Cerebellar nuclear complex (tissue), 1 donor: ENCODE measurements at places on chromosomes 6 and 20.

- DNase-seq: no peak
Observed at GRCh38 chr6:166566026-166567011, 20.2 kb downstream of the RAMACL start.

- DNase-seq: no peak
Observed at GRCh38 chr6:161227004-161227960, 46.6 kb downstream of the AGPAT4 start.

DNA sequence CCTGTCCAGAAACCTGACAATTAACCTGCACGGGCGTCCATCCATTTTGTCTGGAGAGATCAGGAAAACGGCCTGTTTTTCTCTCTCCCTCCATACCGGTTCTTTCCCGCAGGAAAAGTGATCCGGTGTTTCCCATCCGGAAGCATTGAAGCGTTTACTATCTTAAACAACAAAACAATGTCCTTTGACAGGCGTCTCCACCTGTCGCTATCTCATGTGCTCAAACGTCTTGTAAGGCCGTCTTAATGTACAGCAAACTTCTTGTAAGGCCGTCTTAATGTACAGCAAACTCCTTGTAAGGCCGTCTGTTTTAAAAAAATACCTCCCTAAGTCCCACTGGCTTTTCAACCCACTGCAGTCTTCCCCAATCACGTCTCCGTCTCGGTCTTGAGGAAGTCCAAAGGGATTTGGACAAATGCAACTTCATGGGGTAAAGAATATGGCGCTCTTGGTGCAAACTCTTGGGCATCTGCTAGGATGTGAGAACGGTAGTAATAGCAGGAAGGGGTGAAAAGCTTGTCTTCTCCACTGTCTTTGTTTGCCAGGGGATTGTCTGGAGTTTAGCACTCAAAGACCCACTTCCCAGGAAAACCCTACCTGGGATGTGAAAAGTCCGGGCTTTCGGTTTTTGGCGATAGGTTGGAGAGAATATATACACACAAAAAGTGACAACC is 29.9 kb upstream of the TRIM27 start:
- no peak for DNase-seq

- DNase-seq: no peak
Observed at GRCh38 chr6:135235716-135236115, 54.6 kb downstream of the MYB start.

DNA sequence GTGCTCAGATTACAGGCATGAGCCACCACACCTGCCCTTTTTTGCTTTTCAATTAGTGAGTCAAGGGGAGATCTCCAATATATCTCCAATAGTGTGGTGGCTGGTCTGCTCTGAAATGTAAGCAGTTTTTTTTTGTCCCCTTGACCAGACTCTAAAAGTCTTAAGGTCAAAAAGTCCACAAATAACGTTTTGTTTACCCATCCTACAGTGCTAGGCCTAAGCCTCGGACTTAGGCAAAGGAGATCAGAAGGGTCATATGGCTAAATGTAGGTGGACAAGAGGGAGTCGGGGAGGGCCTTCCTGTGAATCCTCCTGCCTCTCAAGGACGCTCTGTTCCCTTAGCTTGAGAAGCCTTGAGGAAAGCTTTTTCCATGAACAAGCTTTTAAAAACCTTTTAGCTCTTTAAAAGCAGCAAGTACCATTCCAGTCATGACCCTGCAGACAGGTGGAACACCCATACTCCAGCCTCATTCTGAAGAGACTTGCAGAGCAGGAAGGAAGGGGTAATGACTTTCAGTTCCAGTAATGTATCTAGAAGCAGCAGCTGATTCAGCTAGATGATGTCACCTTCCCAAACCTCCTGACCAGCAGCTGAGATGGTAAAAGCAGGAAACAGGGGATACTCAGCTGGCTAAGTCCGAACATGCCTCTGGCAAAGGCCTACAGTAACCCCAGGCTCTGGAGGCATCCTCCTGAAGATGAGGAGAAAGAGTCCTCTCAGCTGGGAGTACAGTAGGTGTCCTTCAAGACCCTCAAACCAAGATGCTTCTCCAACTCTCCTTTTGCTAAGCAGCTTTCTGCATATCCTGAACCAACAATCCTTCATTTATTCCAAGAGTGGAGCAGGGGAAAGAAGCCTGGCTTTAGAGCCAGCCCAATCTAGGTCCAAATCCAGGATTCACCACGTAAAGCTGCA is 23.6 kb downstream of the BCL2L1 start:
- no peak for DNase-seq

- DNase-seq: no peak
Observed at GRCh38 chr6:44044154-44044539, 83.1 kb downstream of the MRPL14 start.

GRCh38 chr6:50249493-50249892 is 199.8 kb upstream of the DEFB112 start:
- DNase-seq: no peak

DNA sequence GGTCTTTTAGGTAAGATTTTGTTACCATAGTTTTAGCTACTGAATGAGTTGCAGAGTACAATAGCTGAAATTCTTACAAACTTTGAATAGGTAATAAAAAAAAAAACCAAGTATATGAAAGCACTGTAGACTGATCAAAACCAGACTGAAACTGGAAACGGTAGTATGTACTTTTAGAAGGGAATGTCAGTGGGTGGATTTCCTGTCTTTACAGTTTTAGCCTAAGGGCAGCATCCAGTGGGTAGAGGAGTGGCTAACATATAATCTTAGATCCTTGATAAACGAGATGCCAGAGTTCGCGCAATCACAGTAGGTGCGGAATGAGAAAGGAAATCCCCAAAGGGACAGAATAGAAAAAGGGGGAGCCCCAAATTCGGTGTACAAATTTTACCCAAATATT is 385.9 kb upstream of the RUNX2 start:
- DNase-seq: no peak

- DNase-seq: no peak
Observed at GRCh38 chr6:57162516-57162915, 9.6 kb upstream of the BAG2 start.

DNA sequence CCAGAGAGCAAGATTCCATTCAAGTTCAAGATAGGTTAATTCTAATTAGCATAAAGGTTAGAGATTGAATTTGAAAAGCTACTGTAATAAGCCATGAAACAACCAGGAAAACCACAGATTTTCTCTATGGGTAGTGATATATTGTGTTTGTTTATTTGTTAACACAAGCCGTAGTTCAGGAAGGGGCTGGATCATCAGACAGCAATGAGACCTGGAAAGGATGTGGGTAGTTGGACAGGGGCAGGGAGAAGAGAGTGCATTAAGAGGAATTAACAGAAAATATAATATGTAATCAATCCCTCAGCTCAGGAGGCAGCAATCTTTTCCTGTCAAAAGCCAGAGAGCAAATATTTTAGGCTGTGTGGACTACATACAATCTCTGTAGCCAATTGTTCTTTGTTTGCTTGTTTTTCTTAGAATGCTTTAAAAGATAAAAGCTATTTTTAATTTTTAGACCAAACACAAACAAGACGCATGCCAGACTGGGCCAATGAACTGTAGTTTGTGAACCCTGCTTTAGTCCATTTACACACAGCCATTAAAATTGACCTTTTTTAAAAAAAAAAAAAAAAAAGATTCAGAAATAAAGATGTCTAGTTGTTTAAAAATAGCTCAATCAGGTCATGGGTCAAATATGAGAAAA is 398.7 kb upstream of the MARCKS start:
- no peak for DNase-seq

GRCh38 chr6:56555438-56555872 is 87.2 kb downstream of the DST start:
- DNase-seq: no peak

DNA sequence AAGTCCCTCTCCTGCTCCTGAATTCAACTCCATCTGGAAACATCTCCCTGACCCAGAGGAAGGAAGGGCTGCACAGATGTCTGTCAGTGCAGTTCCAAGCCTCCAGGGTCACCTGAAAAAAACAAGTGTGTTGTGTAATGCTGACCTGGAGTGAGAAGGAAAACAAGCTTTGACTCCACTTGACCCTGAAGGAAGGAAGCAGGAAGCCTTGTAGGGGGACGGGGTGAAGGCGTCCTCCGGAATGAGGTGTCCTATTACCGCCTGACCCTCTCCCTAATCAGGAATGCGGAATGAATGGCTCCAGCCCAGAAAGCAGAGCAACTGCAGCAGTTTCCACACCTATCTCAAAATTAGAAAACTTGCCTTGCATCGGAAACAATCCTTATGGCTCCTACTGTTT is 13.9 kb upstream of the ADGRF5 start:
- DNase-seq: no peak

DNA sequence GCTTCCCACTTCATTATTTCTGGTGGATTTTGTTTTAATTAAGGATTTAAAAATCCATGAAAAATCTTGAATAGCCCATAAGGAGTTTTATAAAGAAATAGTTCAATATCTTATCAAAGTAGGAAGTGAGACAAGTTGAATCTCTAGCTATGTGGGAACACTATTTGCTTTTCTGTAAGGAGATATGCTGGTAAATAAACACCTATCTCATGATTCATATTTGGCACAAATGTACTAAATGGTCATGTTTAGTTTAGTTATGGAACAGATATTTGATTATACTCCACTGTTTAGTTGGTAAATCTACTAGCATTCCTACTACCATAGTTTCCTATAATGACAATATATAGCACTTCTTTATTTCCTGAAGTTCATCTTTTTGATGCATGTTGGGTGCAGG is 239.9 kb upstream of the CEP162 start:
- DNase-seq: no peak

DNA sequence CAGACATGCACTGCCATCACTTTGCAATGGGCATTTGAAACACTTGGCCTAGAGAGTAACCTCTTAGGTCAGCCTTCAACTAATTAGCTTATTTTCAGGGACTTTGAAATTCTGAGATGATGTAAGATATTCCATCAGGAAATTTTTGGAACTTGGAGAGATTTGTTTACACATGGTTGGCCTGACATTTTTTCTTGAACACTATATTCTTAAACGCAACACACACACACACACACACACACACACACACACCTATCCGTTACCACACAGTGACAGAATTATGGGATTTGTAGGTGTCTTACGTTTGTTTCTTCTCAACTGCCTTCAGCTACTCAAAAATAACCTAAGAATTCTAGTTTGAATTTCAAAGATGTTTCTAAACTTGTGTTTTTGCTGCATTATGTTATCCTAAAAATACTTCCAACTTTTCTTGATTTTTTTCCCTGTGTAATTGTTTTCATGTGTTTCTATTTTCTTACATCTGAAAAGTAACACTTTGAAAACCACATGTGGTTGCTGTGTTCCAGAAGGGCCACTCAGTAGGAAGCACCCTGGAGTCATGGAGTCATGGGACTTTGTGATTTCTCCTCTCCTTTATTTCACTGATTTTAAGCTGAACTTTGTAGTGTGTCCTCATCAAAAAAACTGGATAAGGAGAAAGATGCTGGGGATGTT is 31.9 kb downstream of the MARCKS start:
- DNase-seq: no peak

DNA sequence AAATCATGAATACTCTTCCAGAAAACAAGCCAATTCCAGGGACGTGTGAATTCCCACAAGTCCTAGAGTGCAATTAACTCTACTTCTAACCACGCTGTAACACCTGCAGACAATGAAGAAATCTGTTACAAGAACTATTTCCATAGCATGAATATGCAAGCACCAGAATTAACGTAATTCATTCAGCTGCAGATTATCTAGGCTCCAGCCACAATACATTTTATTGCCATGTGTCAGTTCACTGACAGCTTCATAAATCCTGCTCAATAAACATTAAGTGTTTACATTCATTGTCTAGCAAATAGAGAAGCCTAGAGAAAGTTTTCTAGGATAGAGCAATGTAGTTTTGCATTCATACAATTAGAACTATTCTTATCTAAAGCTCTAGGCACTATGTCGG is 1348.5 kb downstream of the GRIK2 start:
- DNase-seq: no peak

GRCh38 chr20:44068316-44069201 is 118.4 kb downstream of the JPH2 start:
- no peak for DNase-seq

DNA sequence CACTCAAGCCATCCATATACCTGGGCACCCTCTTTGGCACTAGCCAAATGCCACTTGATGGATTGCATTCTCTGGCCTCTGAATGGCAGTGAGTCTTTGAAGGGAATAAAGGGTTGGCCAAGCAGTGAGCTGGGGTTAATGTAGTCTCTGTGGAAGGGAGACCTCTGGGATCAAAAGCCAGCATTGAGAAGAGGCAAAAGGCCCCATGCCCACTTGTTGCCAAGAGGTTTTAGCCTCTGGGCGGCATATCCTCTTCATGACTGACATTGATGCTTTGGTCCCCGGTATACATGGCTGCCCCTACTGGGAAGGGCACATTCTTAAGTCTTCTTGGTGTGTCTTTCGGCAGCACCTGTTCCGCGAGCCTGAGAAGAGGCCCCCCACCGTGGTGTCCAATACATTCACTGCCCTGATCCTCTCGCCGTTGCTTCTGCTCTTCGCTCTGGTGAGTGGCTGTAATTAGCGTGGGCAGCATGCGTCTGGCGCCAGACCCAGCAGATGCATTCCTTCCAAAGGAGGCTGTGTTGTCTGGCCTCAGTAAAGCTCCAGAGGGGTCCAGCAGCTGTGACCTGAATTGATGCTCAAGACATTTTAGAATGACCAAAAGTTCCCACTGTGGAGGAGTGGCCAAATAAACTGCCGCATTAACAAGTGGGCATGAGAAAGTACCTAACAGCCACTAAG is 29.5 kb downstream of the GHRH start:
- no peak for DNase-seq

- DNase-seq: no peak
Observed at GRCh38 chr20:54047720-54048119, 22.7 kb downstream of the BCAS1 start.

DNA sequence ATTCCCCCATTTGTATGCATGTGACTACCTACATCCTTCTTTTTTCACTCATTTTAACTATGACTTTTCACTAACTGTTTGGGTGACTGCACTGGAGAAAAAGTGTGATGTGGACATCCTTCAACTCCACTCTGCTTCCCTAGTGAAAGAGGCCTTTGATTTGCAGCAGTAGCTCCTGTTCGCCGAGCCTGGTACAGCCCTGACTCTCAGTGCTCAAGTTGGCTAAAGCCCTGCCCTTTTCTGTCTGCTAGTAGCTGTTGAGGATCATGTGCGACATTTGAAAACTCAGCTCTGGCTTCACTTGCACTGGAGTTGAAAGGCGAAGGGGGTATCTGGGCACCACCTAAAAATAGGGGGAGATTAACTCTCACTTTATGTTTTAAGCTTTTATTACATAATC is 42.1 kb downstream of the DAAM2 start:
- DNase-seq: no peak

- no peak for DNase-seq
Observed at GRCh38 chr20:57995381-57995977, 233.0 kb downstream of the ANKRD60 start.

DNA sequence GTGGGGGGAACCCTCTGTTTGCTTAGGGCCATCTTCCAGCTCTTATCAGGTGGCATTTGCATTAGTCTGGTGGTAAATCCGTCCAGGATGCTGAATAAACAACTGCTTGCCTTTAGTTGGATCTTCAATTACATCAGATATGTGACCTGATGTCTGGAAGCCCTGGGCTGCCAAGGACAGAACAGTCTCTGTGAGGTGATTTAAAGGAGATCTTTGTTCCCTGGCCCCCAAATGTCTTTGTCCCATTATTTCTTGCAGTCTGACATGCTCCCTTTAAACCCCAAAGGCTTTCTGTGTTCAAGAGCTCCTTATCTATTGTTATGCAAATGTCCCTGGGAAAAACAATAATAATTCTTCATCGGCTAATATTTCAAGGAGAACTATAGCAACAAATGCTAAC is 84.6 kb upstream of the SPTLC3 start:
- DNase-seq: no peak
